ENCODE measurements at places on chromosomes 7 and 10. TPM values are rescaled to one million over a fixed set of nuclear protein-coding genes. Genes with fewer than 3 reads are reported as not detected.

DNA sequence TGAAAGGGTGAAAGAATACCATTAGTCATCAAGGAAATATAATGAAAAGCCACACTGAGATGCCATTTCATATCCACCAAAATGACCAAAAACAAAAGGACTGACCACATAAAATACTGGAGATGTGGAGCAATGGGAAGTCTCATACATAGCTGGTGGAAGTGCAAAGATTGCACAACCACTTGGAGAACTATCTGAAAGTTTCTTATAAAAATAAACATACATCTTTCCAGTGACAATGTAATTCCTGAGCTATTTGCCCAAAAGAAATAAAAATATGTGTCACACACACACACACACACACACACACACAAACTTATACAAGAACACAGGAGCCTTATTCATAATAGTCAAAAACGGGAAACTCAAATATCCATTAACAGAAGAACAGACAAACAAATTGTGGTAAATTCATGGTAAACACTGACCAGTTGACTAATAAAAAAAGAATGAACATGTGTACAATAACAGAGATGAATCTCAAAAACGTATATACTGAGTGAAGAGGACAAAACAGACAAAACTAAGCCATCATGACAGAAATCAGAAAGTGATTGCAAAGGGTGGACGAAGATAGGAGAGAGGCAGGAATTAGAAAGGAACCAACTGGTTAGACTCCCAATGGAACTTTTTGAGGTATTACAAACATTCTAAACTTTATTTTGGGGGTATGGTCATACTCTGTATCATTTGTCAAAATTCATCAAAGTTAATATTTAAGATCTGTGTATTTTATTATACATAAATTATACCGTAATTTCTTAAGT, 21.5 kb downstream of the WASL start:
- no peak for DNase-seq

DNA sequence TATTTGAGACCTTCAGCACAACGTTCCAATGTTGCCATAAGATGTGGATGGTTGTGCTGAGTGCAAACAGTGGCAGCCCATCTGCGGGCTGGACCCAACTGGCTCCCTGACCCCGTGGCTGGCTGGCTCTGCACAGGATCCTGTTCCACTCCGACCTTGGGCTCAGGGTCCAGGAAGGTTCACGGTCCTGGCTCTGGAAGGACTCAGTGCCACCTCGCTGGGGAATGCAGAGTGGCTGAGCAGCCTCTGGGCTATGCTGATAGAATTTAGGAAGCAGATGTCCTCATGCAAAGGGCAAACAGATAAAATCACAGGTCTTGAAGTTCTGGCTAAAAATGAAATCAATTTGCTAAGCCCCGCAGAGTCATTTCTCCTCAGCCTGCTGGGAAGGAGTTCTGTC, 171.6 kb downstream of the PIP4K2A start:
- no peak for DNase-seq

DNA sequence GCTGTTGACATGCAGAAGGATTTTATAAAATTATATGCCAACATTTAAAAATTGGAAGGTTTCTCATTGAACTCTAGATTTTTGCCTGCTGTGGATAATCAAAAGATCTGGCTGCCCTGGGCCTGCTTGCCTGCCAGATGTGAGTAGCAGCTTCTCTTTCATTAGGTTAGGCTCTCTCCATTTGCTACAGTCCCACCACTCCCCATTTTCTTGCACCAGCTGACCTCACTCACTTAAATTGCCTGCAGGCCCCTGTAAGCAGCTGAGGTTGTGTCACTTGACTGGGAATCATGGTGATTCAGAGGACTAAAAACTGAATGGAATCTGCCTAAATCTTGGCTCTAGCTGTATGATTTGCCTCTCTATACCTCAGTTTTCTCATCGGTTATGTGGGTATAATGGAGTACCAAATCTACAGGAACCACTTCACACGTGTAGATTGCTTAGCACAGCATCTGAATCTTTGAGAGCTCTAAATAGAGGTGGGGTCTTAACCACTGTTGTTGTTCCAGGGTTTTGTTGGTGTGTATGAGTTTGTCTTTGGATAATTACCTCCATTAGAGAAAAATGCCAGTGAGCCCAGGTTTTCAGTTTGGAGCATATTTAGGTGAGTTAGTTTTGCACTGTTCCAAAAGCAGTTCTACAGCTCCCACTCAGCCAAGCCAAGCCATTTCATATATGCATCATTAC, 18.6 kb upstream of the RAPGEF5 start:
- DNase-seq: no peak

The PON1 gene
- not detected for total RNA-seq

The ZNF680 gene
- total RNA-seq: 6.4 TPM

The TSPAN12 gene
- total RNA-seq: 30.3 TPM

The LIPK gene
- not detected for total RNA-seq

DNA sequence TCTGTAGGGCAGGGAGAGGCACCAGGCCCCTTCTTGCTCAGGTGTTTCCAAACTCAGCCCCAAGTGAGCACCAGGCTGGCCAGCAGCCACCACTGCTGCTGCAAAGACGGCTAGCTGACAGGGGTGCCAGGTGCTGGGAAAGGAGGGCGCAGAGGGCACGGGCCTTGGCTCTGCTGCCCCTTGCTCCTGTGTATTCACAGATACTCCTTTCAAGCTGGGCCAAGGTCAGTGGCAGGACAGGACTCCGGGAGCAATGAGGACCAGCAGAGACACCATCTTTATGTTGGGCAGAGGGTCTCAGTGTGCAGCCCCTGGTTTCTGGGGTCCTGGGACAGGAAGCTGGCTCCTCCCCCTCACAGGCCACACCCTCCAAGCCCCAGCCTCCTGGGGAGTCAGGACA, 110.1 kb downstream of the SMURF1 start:
- DNase-seq: no peak

The OIT3 gene
- 0.12 TPM for total RNA-seq

GRCh38 chr7:135257-135653, 57.1 kb upstream of the FAM20C start:
- no peak for DNase-seq

DNA sequence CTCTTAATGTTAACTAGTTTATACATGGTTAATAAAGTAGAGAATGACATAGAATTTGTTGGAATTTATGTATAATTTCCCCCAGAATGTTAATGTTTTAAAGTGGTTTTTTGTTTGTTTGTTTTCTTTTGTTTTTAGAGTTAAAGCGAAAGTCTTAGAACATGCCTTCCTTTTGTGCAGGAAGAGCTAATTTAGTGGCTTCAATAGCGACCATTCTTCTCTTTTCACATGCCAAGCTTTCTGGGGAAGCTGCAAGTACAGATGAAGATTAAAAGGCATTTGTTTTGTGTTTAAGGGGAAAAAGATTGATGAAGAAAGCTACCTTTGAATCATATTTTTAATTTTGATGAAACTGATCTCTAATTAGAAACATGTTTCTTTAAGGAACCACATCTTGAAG, 256.3 kb upstream of the CSTF2T start:
- DNase-seq: no peak

DNA sequence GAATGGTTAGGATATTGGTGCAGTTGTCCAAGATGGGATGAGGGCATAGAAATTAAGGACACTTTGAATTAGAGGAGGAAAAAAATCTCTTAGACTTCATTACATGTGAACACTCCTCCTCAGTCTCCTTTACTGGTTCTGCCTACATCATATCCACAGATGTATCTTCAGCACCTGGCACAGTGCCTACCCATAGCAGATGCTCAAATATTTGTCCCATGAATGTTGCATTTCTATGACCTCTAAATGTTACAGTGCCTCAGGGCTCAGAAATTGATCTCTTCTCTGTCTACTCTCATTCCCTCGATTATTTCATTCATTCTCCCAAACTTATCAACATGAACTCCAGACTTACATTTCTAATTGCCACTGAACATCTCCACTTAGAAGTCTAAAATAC, 17.1 kb downstream of the CNNM1 start:
- no peak for DNase-seq

GRCh38 chr10:86770412-86770960, 14.1 kb downstream of the BMPR1A start:
- DNase-seq: no peak

DNA sequence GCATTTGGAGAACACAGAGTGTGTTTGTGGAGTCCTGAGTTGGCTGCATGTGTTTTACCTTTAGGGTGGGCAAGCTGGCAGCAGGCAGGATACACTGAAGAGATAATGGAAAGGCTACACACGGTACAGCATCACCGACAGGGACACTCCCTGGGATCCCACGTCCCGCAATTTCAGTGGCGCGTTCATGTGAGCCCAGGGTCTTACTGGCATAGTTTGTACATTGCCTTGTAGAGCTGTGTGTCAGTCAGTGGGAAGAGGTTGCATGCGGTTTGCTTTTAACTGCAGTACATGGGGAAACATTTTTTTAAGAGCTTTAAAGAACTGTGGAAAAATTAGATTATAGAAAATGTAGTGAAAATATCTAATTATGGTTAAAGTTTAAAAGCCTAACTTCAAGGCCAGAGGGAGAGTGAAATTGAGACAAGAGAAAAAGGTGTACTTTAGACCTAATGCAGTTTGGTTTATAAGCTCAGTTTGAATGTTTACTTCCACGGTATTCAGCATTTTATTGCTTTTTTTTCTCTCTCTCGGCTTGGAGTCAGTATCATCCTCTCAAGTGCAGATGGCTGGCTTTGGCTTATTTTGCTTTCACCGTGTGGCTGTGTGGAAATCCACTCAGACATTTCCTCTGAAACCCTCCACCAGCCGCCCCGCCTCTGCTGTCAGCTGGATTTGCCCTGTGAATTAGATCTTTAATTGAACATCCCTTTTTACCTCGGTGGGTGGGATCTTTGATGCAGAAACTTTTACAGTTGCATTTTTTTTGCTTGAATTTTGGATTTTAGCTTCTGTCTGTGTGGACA, 364.2 kb upstream of the COBL start:
- no peak for DNase-seq

DNA sequence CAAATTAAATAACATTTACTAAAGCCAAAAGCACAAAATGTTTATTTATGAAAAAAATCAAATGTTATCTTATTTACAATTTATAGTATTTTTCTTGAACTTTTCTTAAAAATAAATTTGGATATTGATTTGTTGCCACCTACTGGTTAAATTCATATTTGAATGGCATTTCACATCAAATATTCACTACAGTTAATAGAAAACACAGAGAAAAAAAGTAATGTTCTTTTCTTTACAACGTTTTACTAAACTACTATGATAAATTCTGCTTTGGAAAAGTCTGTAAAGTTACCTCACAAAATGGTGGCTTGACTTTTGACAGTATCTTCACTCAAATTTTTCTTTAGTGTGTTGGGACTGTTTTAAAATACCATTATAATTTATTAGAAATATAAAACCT, 52.7 kb downstream of the SRPK2 start:
- DNase-seq: no peak

- no peak for DNase-seq
Observed at GRCh38 chr10:73932620-73933112, 21.7 kb downstream of the PLAU start.

GRCh38 chr10:42596196-42596595, 42.2 kb downstream of the ZNF33B start:
- DNase-seq: no peak

GRCh38 chr7:147153571-147153970, 1037.0 kb downstream of the CNTNAP2 start:
- no peak for DNase-seq
